8988T (cell line): ENCODE measurements at places on chromosomes 5 and 9.

DNA sequence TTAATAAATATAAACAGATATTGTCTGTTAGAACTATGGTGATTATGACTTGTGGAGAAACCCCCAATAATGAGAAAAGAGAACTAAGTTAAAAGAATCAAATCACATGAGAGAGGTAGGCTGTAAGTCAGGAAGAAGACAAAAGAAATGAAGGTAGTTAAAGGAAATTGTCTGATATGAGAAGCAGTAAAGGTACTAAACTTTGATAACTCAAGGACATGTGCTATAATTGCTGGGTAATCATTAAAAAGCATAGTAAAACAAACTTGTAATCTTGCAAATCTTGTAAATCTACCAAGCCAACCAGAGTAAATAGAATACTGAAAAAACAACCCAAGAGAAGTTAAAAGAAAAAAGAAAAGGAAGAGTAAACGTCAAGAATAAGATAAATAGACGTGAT, 207.0 kb upstream of the CTNND2 start:
- DNase-seq, result no peak

DNA sequence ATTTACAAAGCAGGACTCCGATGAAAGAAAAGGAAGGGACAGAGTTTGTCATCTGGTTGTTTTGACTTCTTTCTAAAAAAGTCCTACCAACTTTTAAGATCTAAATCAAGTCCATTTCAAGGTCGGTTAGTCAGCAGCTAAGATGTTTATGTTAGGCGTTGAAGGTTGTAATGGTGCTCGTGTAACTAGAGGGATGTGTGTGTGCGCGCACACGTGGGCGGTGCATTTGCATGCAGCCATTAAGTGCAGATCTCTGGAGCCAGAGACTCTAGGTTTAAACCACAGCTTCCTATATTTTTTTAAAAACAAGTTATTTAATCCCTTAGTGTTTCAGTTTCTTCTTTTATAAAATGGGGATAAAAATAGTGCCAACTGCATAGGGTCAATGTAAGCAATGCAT, 77.0 kb upstream of the SMIM32 start:
- DNase-seq, result no peak

GRCh38 chr5:171149772-171150171, 159.3 kb upstream of the TLX3 start:
- no peak for DNase-seq

GRCh38 chr5:154451957-154452356, 6.2 kb downstream of the SAP30L start:
- DNase-seq, result no peak

GRCh38 chr5:5296051-5296450, 126.4 kb upstream of the ICE1 start:
- DNase-seq, result no peak

GRCh38 chr9:91800473-91801030, 149.5 kb downstream of the ROR2 start:
- DNase-seq, result no peak

DNA sequence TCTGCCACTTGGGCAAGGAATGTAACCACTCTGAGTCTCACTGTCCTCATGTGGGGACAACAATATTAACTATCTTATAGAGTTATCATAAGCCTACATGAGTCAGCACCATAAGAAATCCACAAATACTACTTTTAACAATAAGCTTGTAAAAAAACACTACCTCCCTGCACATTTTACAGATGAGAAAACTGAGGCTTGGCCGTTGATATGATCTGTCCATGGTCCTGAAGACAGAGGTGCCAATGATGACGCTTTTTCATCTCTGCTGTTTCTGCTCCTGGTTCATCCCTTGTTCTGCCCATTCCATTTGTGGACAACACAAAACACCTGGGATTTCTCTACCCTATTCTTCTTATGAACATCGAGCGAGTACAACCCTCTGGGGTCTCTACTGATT, 23.4 kb upstream of the STRBP start:
- DNase-seq, result no peak

DNA sequence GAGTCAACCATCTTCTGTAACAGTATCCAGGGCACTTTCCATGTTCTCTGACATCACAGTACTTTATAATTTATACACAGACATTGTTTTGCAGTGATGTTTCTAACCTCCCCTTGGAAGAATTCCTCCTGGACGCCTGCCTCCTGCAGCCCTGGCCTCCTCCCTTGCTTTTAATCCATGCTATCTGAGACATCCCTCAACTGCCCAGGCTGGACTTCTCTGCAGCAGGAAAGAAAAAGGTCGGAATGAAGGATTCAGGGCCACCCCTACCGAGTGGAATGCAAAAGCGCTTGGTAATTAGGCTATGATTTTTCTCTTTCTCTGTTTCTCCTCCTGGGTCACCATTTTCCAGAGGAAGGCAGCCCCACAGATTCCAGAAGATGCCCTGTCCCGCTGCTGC, 47.0 kb upstream of the SHC3 start:
- no peak for DNase-seq

GRCh38 chr5:150131978-150132694, 23.5 kb downstream of the PDGFRB start:
- no peak for DNase-seq

GRCh38 chr5:45017568-45017967, 208.8 kb downstream of the MRPS30 start:
- DNase-seq, result no peak

DNA sequence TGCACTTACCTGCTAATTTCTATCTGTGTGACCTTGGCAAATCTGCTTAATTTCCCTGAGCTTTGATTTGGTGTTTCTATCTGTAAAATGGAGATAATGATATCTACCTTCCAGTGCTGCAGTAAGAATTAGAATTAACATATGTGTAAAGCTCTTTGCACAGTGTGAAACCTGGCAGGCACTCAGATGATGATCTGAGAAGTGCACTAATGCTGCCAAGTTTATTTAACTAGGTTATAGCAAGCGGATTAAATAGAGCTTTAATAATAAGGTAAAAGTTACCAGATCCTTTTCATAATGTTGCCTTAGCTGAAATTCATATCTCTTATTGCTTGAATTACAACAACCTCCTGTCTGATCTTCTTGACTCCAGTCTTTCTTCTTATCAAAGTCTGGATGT, 315.3 kb upstream of the CD180 start:
- DNase-seq, result no peak

DNA sequence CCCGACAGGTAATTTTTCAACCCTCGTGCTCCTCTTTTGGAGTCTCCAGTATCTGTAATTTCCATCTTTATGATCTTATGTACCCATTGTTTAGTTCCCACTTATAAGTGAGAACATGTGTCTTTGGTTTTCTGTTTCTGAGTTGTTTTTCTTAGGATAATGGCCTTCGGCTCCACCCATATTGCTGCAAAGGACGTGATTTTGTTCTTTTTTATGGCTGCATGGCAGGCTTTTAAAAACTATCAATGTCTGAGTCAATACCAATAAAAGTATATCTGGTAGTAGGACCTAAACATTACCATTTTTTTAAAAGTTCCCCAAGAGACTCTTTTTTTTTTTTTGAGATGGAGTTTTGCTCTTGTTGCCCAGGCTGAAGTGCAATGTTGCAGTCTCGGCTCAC, 3.9 kb upstream of the SLC26A2 start:
- no peak for DNase-seq

DNA sequence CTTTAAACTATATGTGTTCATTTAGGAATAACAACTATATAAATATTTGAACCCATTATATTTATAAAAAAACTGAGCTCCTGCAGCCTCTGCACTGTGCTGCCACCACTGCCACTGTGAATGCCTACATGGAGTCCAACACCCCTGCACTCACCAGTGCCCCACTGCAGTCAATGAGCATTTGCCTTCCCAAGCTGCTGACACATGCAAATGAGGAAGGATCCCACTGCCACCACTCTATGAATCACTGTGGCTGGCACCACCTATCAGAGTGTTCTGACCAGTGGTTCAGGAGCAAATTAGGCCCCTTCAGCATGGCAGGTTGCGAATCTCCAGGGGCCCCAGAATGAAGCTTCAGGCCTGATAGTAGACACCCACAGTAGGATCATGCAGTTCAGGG, 9.1 kb downstream of the IFNA5 start:
- no peak for DNase-seq

DNA sequence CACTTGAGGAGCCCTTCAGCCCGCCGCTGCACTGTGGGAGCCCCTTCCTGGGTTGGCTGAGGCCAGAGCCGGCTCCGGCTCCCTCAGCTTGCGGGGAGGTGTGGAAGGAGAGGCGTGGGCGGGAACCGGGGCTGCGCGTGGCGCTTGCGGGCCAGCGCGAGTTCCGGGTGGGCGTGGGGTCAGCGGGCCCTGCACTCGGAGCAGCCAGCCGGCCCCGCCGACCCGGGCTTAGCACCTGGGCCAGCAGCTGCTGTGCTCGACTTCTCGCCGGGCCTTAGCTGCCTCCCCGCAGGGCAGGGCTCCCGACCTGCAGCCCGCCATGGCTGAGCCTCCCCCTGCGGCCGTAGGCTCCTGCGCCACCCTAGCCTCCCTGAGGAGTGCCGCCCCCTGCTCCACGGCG, 6.2 kb upstream of the SHB start:
- no peak for DNase-seq

DNA sequence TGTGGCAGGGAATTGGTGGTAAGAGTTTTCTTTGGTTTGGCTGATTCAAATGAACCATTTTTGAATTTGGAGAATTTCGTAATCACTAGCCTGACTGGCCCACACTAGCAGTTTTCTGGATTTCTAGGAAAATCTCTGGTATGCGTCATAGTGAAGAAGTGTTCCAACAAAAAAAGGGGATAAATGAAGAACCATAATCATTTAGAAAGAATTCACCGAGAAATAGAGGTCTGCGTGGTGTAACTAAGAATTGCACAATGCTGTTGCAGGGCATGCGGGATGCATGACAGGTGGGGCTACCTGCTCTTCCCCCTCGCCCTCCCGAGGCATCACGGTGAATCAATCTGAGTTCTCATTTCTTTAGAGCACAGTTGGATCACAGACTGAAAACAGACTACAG, 232.3 kb upstream of the PAPPA start:
- no peak for DNase-seq

DNA sequence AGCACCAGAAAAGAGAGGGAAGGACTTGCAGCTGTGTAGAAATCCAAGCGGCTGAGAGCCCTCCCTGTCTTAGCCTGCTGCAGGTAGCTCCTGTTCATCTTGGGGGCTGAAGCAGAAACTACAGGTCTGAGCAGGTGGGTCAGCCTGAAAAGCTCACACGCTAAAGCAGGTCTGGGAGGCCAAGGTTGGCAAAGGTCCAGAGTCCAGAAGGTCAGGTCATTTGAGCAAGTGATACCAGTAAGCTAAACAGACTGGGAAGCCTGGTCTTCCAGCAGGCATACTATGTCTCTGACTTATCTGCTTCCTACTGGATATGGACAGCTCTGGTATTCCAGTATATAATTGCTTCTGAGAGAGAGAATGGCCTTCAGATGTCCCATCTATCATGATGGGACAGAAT, 26.2 kb downstream of the PTCD2 start:
- no peak for DNase-seq

- DNase-seq, result no peak
Measured at GRCh38 chr9:113954591-113954990, 78.5 kb downstream of the ZNF618 start.

DNA sequence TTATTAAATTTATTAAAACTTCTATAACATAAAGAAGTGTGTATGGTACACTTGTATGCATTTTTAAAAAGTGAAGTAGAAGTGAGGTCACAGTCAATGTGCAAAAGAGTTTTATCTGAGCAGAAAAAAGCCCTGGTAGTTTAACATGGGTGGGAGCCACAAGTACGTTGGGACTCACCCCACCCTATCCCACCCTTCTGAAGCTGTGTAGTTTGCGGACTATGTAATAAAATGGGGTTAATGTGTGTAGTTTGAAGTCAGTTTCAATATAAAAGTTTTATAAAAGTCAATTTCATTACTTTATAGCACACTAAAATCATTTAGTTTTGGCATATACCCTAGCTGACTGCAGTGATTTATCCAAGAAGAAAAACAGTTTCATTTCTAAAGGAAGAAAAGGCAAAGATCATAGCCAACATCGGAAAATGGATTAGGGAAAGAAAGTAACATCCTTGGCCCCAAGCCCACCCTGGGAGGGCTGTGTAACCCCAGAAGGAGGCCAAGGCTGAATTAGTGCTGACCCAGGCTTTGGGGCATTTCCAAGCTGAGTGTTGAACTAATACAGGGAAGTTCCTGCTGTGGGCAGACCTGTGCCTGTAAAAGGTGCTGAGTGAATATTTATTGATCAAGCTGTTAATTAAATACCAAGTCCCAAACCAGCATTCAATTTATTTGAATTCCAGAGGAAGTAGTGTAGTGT, 398.6 kb upstream of the ADAMTSL1 start:
- DNase-seq, result no peak

- no peak for DNase-seq
Measured at GRCh38 chr9:114168281-114169028, 13.1 kb downstream of the COL27A1 start.

- DNase-seq, result no peak
Measured at GRCh38 chr9:9112001-9112720, 1312.6 kb upstream of the DMAC1 start.

DNA sequence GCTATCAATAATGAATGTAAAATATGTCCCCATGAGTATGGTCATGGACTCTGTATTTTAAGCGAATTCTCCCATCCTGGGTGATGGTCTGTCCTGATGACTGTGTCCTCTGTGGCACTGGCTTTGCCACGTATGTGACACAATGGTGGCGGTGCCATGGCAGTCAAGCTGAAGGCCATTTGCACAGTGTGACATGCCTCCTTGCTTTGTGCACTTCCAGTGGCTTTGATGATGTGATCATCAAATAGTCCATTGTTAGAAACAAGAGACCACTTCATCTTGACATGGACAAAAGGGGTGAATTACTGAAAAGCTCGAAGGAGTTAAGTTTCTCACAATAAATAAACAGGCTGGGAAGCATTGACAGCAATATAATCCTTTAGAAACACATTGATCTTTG, 31.0 kb upstream of the PRRC1 start:
- DNase-seq, result no peak

DNA sequence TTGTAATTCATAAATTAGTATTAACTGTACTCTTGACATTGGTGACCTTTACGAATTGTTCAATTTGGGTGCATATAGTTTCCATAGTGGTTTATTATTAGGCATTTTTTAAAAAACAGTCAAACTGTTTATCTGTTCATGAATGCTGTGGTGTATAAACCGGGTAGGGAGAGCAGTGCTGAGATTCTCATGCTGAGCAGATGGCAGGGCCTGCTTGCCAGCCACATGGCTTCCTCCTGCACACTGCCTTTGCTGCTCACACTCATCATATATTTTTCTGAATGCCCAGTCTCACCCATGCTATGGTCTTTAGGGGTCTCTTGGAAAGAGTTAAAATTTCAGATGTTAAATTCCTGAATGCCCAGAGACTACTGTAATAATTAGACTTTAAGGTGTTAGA, 40.8 kb downstream of the NNT start:
- DNase-seq, result no peak

DNA sequence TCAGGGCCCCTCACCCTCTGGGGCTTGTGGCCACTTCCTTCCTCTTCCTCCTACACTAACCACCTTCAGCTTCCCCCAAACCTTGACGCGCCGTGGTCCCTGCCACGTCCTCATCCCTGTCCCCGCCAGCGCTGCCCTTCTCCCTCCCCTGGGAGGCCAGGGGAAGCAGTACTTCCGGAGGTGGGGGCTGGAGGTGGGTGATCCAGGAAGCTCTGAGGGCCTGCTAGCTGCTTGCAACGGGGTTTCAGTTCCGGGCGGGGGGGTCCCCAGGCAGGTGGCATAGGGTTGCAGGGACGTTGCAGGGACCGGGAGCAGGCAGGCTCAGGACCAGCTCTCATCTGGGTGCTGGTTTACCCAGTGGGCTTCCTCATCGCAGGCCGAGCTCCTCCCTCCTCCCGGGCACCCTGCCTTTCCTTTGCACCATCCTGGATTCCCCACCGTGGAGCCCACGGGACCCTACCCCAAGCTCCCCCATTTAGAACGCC, 70.0 kb downstream of the RXRA start:
- no peak for DNase-seq

GRCh38 chr5:322281-322941, 897 bp downstream of the AHRR start:
- DNase-seq, result no peak
